ENCODE measurements at places on chromosomes 2 and 18. TPM values are rescaled to one million over a fixed set of nuclear protein-coding genes. Genes with fewer than 3 reads are reported as not detected.

- H3K36me3 ChIP-seq, result 0 out of 2 replicates have a peak, but pooled peaks cover 4% of the 10 kb centered on the region
- H3K27me3 ChIP-seq, result no peaks in the 10 kb centered on the region
- H3K4me3 ChIP-seq, result no peak overlapping the region
- H3K4me1 ChIP-seq, result no peaks in the 10 kb centered on the region
- H3K27ac ChIP-seq, result no peak overlapping the region
These were observed 71.6 kb downstream of the ZNF407 start for GRCh38 chr18:74669136-74669798.

SNTG2 gene
- total RNA-seq, result 8.7 TPM

SLC66A2 gene
- 37.7 TPM for total RNA-seq

GAL3ST2 gene
- not detected for total RNA-seq

MYOM1 gene
- total RNA-seq, result not detected

ATP6V1C2 gene
- total RNA-seq, result not detected

Measured in SJSA1 (cell line).